OCI-LY7 (cell line): ENCODE measurements at places on chromosomes 1 and 21. TPM values are rescaled to one million over a fixed set of nuclear protein-coding genes. Genes with fewer than 3 reads are reported as not detected.

- DNase-seq: peak; percentile 92
Measured at GRCh38 chr1:230123280-230124185, 56.5 kb downstream of the GALNT2 start.

DNA sequence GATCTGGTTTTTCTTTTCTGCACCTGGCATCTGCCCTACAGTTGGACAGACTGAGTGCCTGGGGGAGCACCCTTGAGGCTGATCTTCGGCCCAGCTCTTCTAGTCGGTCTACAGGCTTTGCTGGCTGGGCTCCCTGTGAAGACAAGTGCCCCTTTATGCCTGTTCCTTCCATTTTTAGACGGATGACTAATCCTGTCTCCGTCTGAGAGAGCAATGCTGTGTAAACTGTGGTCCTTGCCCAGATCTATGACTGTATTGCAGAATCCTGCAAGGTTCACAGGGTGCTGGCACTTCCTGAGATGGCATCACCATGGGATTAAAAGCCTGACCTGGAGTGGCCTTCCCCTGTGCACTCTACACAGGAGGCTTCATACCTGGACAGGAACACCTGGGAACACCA lies 47.6 kb upstream of the SAMD13 start:
- DNase-seq: no peak

The FNBP1L gene
- 0.13 and 0.37 TPM in 2 replicates for total RNA-seq

DNA sequence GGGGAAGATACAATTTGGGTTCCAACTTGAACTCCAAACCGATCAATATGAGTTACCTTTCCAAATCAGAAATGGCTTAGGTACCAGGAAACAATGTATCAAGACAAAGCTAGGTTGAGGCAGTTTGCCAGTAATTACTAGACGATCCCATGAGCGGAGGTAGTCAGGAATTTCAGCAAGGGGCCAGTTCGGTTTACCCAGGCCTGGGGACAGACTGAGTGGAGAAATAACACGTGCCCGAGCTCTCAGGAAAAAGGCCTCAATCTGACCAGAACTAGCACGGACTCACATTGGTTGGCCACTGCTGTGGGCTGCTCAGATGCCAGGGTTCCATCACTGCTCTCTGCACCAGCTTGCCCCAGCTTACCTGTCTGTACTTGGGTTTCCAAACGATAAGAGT lies 15.3 kb downstream of the CLSTN1 start:
- DNase-seq: no peak

DNA sequence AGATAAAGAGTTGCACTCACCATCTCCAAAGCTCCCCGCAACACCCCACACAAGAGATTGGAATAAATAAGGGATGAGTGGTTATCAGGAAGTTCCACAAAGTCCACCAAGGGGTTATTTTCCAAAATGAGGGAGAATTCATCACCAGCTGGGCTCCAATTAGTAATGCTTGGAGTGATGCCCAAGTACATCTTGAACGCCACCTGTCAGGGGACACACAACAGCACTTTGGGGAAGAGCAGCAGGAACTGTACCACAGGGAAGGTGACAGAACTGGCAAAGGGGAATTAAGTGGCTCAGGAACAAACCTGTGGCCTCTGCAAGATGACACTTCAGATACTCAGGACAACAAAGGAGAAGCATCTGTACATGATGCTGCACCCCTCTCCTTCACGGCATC lies 11.5 kb downstream of the TRAPPC3 start:
- no peak for DNase-seq

GRCh38 chr1:157363660-157364140 lies 188.6 kb downstream of the FCRL5 start:
- DNase-seq: peak; percentile 54

- peak; percentile 37 for DNase-seq
Measured at GRCh38 chr1:196309386-196309785, 298.9 kb downstream of the KCNT2 start.

- DNase-seq: no peak
Measured at GRCh38 chr1:158354255-158354654, 561 bp downstream of the CD1E start.
